ENCODE measurements at places on chromosomes 5 and 9. TPM values are rescaled to one million over a fixed set of nuclear protein-coding genes. Genes with fewer than 3 reads are reported as not detected.
A peak's percentile ranks its signal among the peaks of the same experiment; 100 is the strongest.

Gene HRH2
- 12.6 TPM for total RNA-seq

Gene CAVIN4
- total RNA-seq: 1.3 TPM

Gene ADAMTS6
- total RNA-seq: 11.5 TPM

Gene FBP1
- total RNA-seq: 4.7 TPM

Gene SLCO4C1
- total RNA-seq: 0.39 TPM

Gene HACD4
- 6.8 TPM for total RNA-seq

Gene LEAP2
- 1.3 TPM for total RNA-seq

- DNase-seq: no peak
Observed at GRCh38 chr9:124843456-124844034, 9.7 kb upstream of the WDR38 start.

DNA sequence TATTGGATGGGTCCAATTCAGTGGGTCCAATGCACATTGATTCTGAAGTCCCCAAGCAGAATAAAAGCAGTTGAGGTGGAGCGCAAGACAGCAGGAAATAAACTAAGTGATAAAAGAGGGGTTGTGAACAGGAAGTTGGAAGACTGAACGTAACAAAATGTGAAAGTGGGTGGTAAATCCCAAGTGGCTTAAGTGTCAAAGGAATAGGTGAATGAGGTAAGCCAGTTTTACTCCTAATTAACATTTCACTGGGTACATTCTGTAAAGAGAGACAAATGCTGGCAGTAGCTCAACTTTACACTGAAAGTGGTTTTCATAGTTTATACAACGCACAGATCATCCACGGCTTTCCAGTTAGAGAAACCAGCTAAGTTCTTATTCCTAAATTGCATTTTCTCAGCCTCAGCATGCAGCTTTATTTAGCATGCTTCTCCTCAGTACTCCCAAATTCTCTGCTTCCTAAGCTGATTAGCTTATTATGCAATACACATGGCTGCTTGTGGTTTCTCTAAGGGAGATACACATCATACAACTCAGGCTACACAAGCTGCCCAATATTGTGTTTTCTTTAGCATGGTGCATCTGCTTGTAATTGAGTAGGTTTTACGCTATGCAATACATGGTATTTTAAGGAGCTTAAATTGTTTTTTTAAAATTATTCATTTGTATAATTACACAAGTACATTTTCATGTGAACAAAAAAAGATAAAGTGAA lies 34.2 kb upstream of the HSD17B4 start:
- DNase-seq: no peak

DNA sequence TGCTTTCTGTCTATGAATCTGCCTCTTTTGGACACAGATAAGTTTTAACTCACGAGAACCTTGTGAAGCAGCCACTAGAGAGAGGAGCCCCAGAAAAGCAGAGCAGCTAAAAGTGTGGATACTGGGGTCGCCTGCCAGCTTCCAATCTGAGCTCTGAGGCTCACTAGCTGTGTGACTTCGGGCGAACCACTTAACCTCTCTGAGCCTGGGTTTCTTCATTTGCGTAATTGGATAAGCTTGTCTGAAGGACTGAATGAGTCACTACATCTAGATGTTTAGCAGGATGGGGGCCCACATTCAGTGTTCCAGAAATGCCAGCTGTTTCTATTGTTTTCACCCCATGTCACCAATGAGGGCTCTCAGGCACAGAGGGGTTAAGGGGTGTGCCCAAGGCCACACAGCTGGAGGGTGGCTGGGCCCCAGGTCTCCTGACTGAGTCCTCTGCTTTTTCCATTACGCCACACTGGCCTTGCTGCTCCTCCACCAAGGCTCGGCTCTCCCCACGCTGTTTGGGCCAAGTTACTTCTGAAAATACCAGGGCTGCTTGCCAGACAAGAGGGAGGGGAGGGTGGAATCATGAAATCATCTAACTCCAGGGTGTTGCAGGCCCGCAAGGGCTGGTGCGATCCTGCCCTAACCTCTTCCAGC lies 36.2 kb downstream of the SH3PXD2B start:
- peak; percentile 94 for DNase-seq

- peak; percentile 82 for DNase-seq
Observed at GRCh38 chr9:127899128-127899943, at the start of gene ST6GALNAC6. TSS of gene ST6GALNAC6 (minus strand) at chr9:127899603. CDS start at chr9:127897981, 1,622 bp downstream.

DNA sequence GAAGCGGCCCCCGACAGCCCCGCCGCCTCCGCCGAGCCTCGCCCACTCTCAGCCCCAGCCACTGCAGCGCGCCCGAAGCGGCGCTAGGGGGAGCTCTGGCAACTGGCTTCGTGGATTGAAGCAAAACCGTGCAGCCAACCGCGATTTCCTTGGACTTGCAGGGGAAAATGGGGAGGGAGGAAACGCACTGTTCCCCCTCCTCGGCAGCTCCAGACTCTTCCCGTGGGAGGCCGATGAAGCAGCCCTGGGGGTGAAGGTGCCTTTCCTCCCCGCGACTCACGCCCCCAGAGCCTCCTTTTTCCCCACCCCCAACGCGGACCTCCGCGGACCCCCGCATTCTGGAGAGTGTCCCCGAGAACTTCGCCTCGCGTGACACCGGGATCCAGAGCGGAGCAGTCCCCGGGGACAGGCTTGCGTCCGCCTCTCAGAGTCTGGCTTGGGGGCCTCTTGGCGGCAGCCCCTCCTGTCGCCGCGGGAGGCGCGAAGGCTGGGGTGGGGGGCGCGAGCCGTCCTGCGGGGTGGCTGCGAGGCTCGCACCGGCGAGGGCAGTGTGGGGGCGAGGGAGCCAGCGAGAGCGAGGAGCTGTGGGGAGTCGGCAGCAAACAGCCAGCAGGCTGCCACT lies 3.8 kb downstream of the IER5L start:
- peak; percentile 98 for DNase-seq

- DNase-seq: no peak
Observed at GRCh38 chr9:37988041-37988440, 81.0 kb downstream of the SHB start.

DNA sequence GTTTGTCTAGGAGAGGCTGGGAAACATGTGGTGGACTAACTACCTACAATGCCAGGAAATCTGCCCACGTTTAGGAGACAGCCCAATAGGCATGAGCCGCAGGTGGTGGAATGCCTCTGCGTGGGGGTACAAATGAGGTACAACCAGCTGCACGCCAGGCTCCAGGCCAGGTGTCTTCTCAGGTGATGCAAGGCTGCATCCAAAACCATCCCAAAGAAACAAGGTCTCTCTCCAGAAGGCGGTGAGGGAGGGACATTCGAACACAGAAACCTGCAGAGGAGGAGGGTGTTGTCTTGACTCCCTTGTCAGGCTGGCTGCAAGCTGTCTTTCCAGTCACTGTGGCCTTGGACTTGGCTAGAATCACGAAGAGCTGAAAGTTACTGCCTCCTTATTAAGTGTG lies 11.6 kb downstream of the ANKH start:
- DNase-seq: no peak

DNA sequence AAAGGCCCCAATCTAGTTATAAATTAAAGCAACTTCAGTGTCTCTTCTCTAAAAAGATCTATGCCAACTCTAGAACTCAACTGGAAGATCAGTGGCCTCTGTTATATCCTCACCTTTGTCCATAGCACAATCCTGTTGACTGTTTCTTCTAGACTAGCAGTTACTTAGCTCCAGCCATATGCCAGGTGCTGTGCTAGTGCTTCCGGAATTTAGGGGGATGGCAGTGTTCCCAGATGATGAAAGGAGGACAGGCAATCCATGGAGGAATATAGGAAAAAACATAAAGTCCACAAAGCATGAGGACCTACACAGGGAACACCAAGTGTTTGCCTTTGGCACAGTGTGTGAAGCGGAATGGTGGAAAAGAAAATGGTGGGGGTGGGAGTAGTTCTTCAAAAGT lies 214.3 kb downstream of the MAPKAP1 start:
- no peak for DNase-seq

- no peak for DNase-seq
Observed at GRCh38 chr9:135136991-135137832, 49.7 kb downstream of the OLFM1 start.

- DNase-seq: no peak
Observed at GRCh38 chr5:136631186-136631585, 265.8 kb upstream of the TRPC7 start.

- no peak for DNase-seq
Observed at GRCh38 chr5:4570047-4570995, 569.8 kb upstream of the ADAMTS16 start.

Data from aorta (tissue), 5 donors.